ENCODE measurements at places on chromosomes 13 and 19. TPM values are rescaled to one million over a fixed set of nuclear protein-coding genes. Genes with fewer than 3 reads are reported as not detected.
A peak's percentile ranks its signal among the peaks of the same experiment; 100 is the strongest.

Gene CD209
- 2.3 TPM for polyA plus RNA-seq

DNA sequence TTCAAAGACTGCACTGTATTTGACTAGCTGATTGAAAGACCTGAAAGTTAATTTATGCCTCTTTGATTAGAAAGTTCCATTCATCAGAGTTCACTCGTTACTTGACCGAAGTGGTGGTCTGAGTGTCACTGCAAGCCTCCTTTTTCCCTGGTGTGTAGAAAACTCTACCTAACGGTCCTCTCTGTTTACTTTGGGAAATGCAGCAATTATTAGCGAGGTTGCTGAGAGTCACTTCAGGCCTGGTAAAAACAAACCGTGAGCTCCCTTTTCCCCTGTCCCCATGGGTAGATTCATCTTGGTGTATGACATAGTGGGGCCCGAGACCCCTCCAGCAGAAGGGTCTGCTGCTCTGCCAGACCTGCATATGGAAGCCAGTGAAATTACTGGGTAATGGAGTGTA, 126.8 kb upstream of the RNF113B start:
- no peak for DNase-seq

Gene HCST
- 4.7 TPM for polyA plus RNA-seq

GRCh38 chr13:41774605-41775218, 186.2 kb downstream of the VWA8 start:
- no peak for DNase-seq

GRCh38 chr13:97884707-97885468, 68.6 kb upstream of the IPO5 start:
- DNase-seq = no peak

GRCh38 chr13:43150369-43151207, 127.2 kb downstream of the DNAJC15 start:
- no peak for DNase-seq

DNA sequence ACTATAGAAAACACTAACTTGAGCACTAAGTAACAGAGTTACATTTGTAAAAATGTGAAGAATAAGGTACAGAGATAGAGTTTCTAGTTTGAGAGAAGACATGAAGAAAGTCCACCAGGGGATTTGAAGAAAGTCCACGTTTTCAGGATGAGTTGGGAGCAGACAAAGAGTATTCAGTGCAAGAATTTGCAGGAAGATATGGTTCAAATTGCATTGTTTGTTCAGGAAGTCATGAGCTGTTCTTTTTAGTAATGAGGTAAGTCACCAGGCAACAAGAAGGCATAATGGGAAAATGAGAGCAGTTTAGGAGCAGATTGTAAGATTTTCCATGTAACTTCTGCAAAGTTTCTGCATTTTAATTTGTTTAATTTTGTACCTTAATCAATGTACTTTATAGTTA, 618.0 kb downstream of the DACH1 start:
- DNase-seq = no peak

- no peak for DNase-seq
Measured at GRCh38 chr19:8041531-8041931, 11.0 kb upstream of the CCL25 start.

DNA sequence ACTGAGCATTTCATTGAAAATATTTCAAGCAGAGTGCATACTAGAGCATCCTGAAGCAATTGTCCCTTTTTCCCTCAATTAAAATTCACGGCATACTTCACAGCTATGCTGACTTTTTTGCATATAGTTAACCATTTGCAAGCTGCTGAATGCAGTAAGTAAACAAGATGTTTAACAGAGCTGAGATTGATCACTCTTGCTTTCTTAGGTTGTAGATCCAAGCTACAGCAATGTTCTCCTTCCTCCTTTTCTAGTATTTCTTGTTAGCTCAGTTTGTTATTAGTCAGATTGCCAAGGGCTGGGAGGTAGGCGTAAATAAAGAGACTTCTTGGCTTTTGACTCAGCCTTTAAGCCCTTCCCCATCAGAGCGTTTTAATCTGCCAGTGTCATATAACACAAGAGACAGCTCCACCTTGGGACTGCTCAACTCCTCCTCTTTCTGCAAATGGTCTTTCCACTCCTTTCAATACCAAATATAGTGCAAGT, at the start of gene SLITRK6:
Gene SLITRK6 (minus strand): TSS at position 323 of the 486 bp plus-strand sequence. CDS start 2,911 bp downstream, outside the sequence.
- peak; percentile 45 for DNase-seq

Gene SBNO2
- polyA plus RNA-seq = 11.6 TPM

- DNase-seq = no peak
Measured at GRCh38 chr19:8004723-8005513, 523 bp downstream of the ELAVL1 start.

DNA sequence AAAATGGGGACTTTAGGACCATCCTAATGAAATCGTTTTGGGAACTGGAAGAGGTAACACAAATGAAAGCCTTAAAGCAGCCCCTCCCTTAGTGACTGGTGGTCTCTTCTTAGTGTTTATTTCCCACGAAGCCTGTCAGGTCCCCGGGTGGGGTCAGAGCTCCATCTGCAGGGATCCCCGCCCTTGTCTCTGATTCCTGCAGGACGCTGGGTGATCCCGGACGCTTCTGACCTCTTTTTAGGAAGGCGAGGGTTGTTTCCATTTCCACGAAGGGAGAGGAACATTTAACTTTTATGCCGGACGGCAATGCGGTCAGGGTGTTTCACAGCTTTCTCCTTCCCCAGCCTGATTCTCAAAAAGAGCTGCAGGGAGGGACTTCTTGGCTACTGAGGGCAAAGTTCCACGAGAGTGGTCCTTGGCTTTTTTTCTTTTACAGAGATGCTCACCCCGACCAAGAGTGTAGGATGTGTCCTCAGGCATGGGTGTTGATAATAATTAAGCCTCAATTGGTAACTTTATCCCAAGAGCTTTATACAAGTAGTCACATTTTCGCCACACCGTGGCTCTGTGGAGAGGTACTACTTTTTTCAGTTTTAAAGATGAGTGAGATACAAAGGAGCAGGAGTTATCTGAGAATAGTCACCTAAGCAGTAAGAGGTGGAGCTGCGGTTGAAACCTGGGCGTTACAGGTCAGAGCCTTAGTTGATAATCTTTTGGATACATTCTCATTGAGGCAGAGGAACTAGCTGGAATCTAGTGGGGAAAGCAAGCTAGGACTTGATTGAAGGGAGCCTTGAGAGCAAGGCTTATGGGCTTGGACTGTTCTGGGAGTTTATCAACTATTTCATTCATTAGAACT, 813 bp downstream of the ZNF284 start:
- no peak for DNase-seq

Gene NPAS1
- 1.3 TPM for polyA plus RNA-seq

- DNase-seq = no peak
Measured at GRCh38 chr13:91154558-91155353, 192.7 kb upstream of the MIR17HG start.

- DNase-seq = peak; percentile 24
Measured at GRCh38 chr13:44191504-44192171, 182.0 kb upstream of the SERP2 start.

GRCh38 chr19:13172346-13173138, 22.3 kb downstream of the IER2 start:
- DNase-seq = no peak

GRCh38 chr19:19223636-19224035, 11.9 kb downstream of the NCAN start:
- no peak for DNase-seq

DNA sequence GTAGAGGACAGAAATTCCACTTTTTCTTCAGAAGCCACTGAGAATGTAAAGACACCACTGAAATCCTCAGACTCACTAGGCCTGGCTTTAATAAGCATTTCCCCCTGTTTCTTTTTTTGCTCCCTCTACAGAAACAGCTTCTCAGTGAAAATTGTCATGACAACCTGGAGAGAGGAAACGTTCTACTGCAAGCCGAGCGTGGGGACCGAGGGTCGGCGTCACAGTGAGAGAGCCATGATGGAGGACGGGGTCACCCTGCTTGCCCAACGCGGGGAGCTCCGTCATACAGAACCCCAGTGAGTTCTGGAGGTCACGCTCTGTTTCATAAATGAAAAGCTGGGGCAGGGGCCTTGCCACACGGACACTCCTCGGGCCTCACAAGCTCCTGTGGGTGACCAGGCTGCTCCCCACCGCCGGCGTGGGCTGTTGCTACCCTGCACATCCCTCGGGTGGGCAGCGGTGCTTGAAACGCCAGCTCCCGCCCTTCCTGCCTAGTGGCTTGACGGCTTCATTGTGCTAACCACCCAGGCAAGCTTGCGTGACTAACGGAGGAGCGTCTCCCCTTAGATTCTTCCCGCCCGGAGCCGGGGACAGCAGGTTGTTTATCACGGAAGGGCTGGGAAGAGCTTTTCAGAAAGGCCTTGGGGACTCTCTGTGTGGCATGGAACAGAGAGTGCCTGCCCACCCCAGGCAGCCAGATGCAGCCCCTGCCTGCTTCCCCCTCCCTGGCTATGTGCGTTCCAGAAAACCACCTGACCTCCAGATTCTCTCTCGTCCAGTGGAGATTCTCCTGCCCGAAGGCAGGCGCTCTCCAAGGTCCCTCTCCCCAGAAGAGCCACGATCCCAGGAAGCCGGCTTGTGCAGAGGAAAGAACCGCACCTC, 153.6 kb downstream of the KATNAL1 start:
- no peak for DNase-seq
